NCI-H774 (cell line): ENCODE measurements at places on chromosomes 3 and 15.

DNA sequence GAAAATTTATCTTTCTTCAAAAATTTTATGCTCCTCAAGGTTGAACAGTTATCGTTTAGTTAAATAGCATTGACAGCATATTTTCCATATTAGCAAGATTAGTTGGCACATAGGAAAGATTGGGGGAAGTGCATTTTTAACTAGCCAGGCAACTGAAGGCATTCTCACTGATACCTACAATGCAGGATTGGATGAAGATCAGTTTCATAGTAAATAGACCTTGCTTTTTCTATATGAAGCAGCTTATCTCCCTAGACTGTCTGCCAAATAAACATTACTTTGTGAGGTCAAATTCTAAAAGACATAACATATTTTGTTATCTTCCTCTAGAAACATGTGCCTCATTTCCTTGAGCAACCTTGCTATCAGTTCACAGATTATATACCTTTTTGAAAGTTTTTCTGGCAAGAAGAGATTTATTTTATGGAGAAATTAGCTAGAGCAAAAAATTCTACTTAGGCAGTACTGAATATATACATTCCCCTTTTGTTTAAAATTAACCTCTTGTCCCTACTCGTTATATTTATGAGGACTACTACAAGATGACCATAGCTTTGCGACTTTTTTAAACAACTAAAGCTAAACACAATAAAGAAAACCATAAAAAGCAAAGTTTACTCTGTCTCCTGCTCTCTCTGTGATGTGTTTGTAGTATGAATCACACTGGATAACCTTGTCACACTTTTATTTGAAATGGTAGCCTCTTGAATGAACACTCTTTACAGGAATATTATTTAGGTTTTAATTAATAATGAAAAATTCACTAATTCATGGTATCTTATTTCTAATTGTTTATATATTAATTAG lies 654.9 kb upstream of the TBL1XR1 start:
- DNase-seq, result no peak

GRCh38 chr3:185595526-185595925 lies 9.4 kb downstream of the SENP2 start:
- DNase-seq, result no peak

DNA sequence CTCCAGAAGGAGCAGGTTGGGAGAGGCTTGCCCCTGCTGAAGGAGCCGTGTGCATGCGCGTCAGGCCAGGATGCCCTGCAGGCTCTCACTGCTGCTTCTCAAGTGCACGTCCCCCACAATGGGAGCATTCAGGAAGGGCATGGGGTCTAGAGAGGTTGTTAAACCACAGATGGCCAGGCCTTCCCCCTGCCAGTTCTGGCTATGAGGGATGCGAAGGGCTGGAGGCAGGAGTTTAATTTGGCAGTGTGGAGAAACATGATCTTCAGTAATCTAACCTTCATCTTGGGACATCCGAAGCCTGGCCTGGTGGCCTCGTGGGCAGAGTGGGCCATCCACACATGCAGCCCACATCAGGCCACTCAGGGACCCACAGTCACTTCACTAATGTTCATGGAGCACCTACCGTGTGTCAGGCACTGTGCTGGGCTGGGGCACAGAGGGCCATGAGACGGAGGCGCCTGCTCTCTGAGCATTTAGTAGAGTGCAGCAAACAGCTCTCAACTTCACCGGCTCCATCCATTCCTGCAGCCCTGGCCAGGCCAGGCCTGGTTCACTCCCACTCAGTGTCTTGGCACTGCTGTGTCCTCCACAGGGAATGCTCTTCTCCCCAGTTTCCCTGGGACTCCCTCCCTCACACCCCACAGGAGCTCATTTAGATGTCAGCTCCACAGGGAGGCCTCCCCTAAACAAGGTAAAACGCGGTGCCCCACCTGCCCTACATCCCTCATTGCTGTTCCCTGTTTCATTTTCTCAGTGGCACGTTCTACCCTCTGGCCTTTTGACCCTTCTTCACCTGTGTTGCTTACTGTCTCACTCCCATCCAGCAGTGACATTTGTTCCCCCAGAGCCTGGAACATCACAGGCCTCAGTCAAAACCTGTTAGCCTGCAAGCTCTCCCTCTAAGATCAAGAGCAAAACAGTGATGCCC lies 4.0 kb downstream of the CFAP100 start:
- DNase-seq, result no peak

DNA sequence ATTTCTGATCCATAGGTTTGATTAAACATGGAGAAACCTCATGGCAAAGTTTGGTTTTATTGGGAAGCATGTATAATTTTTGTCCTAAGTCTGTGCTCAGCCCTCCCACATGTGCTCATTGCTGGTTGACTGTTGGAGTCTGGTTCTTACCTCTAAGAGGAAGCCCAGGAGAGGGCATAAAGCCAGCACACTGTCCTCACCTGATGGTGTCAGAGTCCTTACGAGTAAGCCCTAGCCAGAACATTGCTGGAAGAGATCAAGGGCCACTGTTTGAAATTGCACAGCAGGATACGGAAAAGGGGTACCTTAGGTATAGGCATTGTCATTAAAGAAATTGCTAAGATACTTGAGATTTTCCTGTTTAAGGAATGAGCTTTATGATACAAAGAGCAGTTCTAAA lies 21.3 kb downstream of the MLH1 start:
- no peak for DNase-seq

DNA sequence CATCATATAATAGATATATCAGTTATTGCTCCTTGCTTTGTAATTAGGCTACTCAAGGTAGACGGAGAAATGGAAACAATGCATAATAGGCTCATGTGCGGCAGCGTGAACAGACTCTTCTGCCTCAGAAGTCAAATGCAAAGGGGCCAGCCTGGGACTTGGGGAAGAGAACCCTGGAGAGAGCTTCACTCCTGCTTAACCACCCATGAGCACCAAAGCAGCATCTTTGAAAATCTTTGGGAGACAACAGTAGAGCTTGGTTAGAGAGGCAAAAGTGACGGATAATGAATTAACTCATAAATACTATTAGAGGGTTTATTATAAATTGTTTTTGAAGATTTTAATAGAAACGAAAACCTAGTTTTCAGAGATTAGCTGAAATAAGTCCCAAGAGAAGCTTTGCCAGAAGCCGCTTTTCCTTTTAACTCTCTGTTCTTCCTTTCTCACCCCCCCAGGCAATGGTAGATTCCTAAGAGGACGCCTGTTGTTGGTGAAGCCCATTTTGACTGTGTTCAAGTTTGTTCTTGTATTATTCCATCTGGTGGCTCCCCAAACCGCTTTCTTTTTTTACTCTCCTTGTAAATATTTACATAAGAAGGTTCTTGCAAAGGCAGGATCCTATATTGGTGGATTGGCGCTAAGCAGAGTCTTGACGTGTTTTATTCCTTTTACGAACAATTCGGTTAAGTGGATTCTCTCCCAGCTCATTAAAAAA lies 196.0 kb upstream of the TPRG1 start:
- DNase-seq, result peak; percentile 77

GRCh38 chr15:78255421-78256043 lies 8.8 kb upstream of the DNAJA4 start:
- DNase-seq, result peak; percentile 28

DNA sequence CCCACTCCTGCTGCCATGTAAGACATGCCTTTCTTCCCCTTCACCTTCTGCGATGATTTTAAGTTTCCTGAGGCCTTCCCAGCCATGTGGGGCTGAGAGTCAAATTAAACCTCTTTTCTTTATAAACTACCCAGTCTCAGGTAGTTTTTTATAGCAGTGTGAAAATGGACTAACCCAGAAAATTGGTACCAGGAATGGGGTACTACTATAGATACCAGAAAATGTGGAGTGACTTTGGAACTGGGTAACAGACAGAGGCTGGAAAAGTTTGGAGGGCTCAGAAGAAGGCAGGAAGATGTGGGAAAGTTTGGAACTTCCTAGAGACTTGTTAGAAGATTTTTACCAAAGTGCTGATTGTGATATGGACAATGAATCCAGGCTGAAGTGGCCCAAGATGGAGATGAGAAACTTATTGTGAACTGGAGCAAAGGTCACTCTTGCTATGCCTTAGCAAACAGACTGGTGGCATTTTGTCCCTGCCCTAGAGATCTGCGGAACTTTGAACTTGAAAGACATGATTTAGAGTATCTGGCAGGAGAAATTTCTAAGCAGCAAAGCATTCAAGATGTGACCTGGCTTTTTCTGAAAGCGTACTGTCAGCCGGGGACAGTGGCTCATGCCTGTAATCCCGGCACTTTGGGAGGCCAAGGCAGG lies 52.7 kb downstream of the TMCC1 start:
- no peak for DNase-seq

GRCh38 chr3:189121092-189121491 lies 50.7 kb upstream of the TPRG1 start:
- no peak for DNase-seq

GRCh38 chr15:60720493-60721256 lies 241.7 kb upstream of the ICE2 start:
- DNase-seq, result no peak

DNA sequence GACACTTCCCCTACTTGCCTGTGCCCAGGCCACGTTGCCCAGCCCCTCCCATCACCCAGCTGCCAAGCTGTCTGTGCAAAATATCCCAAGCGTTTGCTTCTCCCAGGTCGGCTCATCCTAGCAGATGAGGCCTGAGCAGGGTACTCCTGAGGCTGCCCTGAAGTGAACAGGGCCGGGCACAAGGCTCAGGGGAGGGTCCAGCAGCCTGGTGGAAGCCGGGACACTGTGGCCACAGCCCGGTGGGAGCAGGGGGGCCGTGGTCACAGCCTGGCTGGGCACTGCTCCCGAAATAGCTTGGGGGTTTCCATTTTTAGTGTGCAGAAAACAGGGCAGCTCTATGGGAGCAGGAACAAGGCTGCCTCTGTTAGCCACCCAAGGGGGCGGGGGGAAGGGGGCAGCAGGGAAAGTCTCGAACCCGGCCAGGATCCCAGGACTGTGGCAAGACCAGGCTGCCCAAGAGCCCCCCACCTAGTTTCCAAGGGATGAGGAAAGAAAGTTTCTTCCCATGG lies 3.4 kb downstream of the PLXNB1 start:
- DNase-seq, result no peak

- DNase-seq, result no peak
Observed at GRCh38 chr3:3847994-3848922, 49.0 kb downstream of the LRRN1 start.

DNA sequence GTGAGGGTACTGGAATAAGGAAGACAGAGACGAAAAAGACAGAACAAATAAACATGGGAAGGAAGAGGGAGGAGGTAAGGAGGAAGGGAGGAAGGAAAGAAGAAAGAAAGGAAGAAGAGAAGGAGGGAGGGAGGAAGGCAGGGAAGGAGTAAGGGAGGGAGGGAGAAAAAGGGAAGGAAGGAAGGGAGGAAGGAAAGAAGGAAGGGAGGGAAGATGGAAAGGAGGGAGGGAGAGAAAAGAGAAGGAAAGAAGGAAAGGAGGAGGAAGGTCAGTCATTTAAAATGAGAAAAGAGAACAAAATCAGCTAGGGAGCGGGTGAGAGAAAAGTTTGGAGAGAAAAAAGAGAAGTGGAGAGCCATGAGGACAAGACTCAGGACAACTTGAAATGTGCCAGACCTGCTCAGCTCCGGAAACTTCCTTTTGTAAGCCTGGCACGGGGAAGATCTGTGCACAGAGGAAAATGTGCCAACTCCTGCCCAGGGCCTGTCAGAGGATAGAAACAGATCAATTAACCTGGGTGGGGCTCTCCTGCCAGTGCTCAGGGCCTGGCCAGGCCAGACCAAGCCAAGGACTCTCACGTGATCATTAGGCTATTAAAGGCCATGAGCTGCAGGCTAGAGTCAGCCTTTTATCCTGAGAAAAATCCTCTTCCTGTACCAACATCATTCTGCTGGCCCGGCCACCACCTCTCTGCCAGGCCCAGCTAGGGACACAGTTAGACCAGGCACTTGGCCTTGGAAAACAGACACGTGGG lies 50.1 kb upstream of the BCL6 start:
- DNase-seq, result no peak

GRCh38 chr15:42704492-42704926 lies 32.4 kb downstream of the CDAN1 start:
- peak; percentile 61 for DNase-seq

DNA sequence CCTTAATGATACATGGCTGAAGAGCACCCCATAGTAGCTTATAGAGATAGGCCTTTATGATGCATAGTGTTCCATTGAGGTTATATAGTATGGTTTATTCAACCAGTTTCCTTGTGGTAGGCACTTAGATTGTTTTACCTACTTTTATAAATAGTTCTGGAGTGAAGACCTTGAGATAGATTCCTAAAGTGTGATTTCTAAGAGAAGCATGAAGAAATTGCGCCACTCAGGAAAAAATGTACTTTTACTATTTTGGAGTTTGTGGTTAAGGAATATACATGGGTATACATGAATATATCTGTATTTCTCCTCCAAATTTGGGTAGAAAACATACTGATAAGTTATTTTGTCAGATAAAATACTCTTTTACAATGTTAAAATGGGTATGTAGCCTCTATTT lies 70.5 kb downstream of the CHD2 start:
- no peak for DNase-seq

DNA sequence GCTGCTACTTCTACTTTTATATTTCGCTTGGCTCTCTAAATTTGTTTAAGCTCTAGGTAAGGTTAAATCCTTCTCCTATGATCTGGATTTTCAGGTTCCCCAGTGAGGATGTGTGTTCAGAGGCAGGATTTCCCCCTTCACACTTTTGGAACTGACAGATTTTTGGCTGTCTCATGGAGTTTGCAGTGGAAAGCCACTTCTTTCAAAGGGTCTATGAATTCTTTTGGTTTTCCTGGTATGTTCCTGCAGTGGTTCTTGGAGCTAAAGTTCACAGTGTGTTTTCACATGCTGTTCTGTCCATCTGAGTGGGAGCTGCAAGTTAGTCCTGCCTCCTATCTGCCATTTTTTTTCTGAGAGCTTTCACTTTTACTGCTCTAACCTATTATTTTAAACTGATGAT lies 21.6 kb upstream of the TIGIT start:
- no peak for DNase-seq

DNA sequence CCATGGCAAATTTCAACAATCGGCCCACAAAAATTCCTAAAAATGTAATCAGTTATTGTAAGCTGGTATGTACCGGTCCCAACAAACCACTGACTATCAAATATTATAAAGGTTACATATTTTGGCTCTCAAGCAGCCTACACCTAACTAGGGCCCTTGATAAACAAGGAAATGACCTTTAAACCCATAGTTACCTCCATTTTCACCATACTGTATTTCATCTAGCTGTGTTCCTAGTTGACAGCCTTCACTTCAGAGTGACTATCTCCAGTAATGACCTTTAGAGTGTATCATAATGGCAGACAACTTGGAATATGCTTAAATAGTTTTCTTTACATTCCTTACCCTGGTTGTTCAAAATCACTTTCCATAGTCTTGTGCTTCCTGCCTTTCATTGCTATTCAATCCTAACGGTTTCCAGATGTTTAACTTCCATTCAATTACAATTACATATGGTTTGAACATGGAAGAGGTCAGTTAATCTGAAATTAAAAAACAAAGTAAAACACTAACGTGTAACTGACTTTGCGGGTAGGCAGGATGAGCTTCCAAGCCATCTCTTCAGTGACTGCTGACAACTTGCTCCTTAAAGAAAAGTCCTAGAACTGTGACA lies 111.9 kb upstream of the TSC22D2 start:
- no peak for DNase-seq

DNA sequence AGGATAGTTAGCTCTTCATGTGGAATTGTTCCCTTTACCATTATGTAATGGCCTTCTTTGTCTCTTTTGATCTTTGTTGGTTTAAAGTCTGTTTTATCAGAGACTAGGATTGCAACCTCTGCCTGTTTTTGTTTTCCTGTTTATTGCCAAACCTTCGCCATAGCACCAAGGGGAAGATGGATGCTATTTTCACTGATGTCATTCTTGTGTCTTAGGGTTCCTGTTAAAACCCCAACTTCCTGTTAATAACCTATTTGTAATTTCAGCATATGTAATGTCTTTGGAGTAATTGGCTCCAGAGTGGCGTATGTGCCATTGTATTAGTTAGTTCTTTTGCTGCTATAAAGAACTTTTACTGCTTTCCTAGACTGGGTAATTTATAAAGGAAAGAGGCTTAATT lies 10.8 kb downstream of the SAMMSON start:
- no peak for DNase-seq
